ENCODE measurements at places on chromosomes 2 and 18.

GRCh38 chr18:62521082-62521481, 1.7 kb upstream of the ZCCHC2 start:
- DNase-seq = no peak

- DNase-seq = no peak
Measured at GRCh38 chr18:48776641-48777025, 174.1 kb downstream of the SMAD7 start.

- DNase-seq = no peak
Measured at GRCh38 chr2:21042958-21043743, 722 bp downstream of the APOB start.

- no peak for DNase-seq
Measured at GRCh38 chr18:76530846-76531245, 35.8 kb upstream of the ZNF516 start.

All from retinal pigment epithelial cell (primary cell).